ENCODE measurements at places on chromosomes 3 and 15.

DNA sequence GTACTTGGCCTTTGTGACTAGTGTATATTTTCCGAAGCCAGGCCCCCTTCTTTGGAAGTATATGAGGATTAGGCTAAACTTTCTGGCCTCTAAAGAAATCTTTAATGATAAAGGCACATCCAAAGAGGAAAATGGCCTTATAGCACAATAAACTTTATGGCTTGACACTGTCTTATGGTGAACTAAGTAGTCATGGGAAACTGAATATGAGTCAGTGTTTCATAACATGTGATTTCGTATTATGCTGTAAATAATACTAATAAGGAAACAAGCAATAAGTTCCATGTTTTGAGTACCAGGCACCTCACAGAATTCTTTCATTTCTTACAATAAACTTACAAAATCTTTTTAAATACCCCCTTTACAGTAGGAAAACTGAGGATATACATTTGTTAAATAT is 8.2 kb downstream of the ZPLD1 start:
- no peak for DNase-seq

- no peak for DNase-seq
Measured at GRCh38 chr15:88707771-88708654, 69.2 kb downstream of the ISG20 start.

- no peak for DNase-seq
Measured at GRCh38 chr15:39040861-39041260, 476.2 kb upstream of the RASGRP1 start.

DNA sequence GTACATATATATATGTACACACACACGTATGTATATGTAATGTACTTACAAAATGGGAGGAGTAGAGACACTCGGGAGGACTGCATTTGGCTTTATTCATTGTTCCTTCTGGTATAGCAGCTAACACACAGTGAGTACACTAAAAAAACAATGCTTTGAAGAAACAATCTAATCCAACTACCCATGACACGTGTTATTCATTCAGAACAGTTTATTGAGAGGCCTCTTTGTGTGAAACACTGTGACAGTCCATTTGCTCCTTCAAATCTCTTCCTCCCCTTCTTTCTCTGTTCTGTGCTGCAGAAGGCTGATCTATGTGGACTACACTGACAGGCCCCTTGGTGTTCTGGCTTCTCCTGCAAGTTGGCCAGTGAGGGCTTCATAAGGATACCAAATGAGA is 1075.9 kb upstream of the CFAP20DC start:
- DNase-seq, result no peak

- no peak for DNase-seq
Measured at GRCh38 chr15:81387621-81388435, 13.8 kb upstream of the TMC3 start.

- DNase-seq, result no peak
Measured at GRCh38 chr15:35596285-35596684, 50.3 kb upstream of the DPH6 start.

DNA sequence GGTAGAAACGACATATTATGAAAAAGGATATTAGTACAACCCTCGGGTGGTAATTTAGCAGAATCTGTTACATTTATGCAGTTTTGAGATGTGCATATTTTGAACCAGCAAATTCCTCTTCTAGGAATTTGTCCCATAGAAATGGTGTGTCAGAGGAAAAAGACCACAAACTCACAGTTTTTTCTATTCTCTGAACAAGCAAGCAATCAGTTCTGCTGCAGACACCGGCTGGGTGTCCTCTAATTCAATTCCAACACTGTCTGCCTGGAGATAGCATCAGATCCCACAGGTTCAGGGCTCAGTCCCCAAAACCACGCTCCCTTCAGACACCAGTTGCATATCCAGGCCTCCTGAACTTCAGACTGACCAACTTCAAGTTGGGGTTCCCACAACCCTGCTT is 36.4 kb downstream of the APH1B start:
- DNase-seq, result no peak

DNA sequence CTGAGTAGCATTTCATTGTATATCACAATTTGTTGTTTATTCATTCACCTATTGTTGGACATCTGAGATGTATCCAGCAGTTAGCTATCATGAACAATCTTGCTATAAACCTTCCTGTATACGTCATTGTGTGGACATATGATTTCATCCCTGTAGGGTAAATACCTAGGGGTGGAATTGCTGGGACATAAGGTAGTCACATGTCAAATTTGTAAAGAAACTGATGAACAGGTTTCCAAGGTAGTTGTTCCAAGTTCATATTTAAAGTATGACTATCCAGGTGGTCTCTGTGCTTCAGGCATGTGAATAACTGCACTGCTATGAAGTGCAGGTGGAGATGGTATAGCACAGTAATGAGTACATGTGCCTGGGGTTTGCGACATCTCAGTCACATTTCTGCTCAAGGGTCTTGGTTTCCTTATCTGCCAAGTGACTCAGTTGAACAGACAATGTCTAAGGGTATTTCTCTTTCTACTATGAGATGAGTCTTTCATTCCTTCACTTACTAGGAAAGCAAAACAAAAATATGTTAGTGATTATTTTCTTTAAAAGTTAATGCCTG is 229.0 kb upstream of the HES1 start:
- DNase-seq, result no peak

- DNase-seq, result no peak
Measured at GRCh38 chr15:26628879-26629529, 143.9 kb downstream of the GABRB3 start.

DNA sequence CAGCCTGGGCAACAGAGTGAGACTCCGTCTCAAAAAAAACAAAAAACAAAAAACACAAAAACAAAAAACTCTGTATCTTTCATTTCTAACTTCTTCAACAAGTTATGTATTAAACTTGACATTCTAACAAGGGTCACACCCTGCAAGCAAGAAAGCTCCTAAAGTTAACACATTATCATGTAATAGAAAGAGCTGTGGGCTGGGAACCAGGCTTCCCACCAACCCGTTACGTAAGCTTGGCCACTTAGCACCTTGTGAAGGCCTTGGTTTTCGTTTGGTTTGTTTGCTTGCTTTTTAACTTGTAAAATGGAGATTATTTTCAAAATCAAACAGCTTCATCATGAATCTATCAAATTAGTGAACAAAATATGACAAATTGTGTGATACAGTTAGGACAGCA is 47.0 kb downstream of the HEG1 start:
- no peak for DNase-seq

DNA sequence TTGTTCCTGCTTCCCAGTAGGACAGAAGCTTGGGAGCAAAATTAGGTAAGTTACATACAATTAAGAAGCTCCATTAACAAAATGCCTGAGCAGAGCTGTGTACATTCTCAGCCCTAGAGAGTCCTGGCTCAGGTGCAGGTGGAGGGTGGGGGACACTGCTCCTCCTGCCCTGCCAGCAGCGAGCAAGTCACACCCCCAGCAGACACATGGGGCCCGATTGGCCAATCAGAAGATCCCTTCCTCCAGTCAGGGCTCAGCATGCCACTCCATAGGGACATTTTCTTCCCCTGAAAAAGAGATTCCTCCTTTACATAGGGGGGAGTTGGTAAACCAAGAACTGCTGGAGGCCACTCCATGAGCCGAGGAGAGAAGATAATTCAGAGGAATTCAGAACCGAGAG is 62.1 kb downstream of the PLXNA1 start:
- DNase-seq, result no peak

Measured in GM12864 (cell line).